ENCODE measurements at places on chromosomes 7 and 10.

DNA sequence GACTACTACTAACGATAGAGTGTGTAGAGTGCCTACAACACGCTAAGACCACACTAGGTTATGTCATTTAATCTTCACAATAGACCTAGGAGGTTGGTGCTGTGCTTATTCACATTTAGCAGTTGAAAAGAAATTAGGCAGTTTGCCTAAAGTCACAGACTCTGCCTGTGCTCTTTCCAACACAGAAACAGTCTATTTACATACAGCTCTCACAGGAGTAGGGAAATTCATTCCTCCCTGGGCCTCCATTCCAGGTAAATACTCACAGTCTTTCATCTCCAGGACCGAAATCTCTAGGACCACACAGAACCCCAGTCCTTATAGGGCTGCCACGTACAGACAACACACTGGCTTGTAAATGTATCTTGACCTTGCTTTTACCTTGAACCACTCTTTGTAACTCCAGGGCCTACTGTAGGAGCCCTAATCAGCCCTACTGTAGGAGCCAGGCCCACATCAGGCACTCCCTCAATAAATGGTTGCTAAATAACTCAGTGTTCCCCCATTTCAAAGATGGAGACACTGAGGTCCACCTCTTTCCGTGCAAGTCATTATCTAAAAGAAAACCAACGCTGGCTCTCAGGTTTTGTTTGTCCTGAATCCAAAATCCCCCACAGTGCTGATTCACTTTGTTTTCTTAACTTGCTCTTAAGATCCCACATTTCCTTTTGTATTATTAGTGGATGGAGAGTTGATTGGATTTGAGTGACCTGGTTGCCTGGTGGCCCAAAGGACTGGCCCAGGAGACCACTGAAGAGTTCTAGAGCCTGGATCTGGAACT lies 146.9 kb downstream of the KCNMA1 start:
- no peak for DNase-seq

DNA sequence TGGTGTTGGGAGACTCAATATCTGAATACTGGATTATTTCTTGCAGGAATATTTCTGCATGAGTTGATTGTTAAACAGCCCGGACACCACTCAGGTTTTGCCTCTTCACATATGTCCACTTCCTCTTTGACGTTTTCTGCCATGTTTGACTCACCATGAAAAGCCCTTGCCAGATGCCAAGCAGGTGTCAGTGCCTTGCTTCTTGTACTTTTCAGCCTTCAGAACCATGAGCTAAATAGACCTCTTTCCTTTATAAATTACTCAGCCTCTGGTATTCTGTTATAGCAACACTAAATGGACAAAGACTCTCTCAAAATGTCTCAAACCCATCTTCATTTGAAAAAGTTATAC lies 24.7 kb upstream of the MACC1 start:
- DNase-seq, result peak; percentile 35

DNA sequence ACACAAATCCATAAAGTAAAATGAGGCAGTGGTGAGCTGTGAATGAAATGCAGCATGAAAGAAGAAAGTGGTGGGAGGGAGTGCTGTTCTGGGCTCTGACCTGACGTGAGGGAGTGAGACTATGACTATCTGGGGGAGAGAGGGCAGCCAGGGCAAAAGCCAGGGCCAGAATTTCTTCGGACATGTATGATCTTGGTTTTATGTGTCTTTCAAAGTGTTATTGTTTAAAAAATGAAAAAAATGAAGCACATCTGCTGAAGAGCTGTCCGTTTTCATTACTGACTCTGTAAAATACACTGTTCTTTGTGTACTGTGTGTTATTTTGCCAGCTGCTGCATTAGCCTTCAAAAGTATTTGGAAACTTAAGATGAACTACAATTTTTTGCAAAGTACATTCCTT lies 70.2 kb upstream of the KLF14 start:
- DNase-seq, result no peak

- no peak for DNase-seq
Measured at GRCh38 chr10:75782463-75783248, 351.2 kb downstream of the LRMDA start.

DNA sequence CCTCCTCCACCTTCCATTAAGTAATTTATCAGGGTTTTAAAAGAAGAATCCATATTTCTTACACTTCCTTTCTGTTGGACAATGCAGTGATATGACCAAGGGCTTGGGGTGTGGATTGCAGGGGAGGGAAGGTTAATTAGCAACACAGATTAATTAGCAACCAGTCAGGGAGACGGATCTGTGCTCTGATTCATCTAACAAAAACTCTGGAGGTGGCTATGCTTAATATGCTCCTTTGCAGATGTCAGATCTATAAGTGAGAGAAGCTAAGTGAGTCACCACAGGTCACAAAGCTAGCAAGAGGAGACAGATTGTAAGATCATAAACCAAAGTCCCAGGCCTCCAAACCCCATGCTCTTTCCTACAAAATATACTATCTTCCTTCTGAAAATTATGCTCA lies 178.8 kb upstream of the ITGB1 start:
- DNase-seq, result no peak

All from MV-4-11 (cell line).